ENCODE measurements at places on chromosomes 2 and 18.

DNA sequence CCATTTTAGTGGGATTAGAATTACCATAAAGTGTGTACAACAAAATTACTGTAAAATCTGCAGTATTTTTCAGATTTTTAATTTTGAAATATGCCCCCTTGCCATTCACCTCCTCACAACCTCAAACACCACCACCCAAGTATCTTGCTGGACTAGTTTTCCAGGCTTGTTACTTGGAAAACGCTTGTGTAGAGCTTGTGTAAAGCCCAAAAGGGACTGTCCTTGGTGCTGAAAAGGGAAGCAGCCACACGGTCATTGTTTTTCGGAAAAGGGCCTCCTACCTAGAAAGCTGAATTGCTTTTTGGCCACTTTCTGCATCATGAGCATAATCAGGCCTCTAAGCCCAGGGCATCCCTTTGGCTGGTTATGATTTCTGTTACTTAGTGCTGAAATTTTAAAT, 563.4 kb downstream of the LRRTM4 start:
- DNase-seq = peak; percentile 50

DNA sequence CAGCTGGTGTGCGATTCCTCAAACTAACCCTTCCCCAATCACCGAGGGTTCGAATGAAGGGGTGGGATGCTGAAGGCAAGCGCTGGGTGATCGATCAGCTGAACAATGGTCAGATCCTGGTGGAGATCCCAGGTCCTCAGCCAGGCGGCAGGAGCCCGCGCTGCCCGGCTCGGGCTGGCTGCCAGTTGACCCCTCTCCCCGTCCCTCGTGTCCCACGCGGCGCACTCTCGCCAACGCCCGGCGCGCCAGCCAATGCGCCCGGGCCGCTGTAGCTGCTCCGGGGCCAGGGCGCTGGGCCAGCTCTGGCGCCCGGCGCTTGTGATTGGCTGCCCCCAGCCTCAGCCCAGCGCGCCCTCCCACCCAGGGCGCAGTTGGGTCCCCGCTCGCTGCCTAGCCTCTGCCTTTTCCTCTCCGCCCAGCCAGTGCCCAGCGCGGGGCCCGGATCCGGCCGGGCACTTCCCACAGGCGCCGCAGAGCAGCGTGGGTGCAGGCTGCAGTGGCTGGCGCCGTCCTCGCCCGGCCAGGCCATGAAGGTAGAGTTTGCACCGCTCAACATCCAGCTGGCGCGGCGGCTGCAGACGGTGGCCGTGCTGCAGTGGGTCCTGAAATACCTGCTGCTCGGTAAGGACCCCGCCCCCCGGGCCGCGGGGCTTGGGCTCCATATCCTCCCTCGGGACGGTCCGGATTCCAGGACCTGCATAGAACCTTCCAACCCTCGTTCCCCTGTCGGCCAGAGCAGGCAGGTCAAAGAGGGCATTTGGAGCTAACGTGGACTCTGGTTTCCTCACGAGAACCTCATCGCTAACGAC, at the start of gene MOGAT1:
Gene MOGAT1 (plus strand): TSS at position 400 of the 809 bp plus-strand sequence. CDS start 128 bp downstream, at position 528.
- no peak for DNase-seq

- DNase-seq = no peak
These were observed 279.0 kb downstream of the KIAA1328 start for GRCh38 chr18:37107748-37108522.

GRCh38 chr2:43175020-43175441, 51.4 kb downstream of the ZFP36L2 start:
- no peak for DNase-seq

GRCh38 chr2:177689623-177690022, 297.1 kb downstream of the AGPS start:
- no peak for DNase-seq

DNA sequence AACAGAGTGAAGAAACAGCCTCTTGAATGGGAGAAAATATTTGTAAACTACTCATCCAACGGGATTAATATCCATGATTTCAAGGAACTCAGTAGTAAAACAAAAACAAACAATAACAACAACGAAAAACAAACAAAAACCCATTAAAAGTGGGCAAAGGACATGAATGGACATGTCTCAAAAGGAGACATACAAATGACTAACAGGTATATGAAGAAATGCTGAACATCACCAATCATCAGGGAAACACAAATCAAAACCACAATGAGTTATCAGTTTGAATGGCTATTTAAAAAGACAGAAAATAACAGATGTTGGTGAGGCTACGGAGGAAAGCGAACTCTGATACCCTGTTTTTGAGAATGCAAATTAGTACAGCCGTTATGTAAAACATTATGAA, 224.8 kb upstream of the NRXN1 start:
- peak; percentile 4 for DNase-seq

GRCh38 chr2:226531061-226531810, 268.4 kb downstream of the IRS1 start:
- DNase-seq = no peak

- DNase-seq = no peak
These were observed 167.2 kb upstream of the MGAT5 start for GRCh38 chr2:134086594-134087219.

DNA sequence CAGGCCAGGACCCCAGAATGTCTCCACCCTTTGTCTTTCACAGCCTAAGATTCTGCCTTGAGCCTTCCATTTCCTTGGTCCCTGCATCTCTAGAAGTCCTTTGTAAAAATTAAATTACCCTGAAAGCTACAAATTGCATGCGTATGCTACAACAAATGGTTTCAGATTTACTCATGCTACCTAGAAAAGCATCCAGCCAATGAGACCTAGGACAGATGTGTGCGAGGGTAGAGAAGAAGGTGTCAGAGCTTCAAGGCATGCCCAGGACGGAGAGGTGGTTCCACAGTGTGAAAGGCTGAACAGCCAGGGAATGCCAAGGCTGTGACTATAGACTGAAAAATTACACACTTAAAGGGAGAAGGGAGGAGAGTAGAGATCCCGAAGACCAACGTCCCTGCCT, 40.2 kb downstream of the CCBE1 start:
- DNase-seq = no peak
